ENCODE measurements at places on chromosomes 7 and 10. TPM values are rescaled to one million over a fixed set of nuclear protein-coding genes. Genes with fewer than 3 reads are reported as not detected.

PLCE1 gene
- polyA plus RNA-seq, result 10.7 TPM

DNA sequence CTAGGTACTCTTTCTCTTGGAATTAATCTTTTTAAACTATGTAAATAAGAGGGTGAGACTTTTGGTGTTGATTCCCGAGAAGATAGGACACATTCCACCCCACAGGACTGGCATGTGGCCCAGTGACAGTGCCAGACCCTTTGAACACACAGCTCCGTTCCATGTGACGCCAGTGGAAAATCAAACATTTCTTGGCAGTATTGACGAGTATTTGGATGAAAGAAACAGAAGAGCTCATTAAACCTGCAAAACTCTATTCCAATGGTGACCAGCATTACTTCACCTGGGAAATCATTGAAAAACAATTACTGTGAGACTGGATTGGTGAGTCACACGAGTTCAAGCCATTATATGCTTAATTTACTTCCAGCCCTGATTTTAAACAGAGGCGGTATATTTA, 25.8 kb downstream of the AKR1E2 start:
- no peak for DNase-seq

DNA sequence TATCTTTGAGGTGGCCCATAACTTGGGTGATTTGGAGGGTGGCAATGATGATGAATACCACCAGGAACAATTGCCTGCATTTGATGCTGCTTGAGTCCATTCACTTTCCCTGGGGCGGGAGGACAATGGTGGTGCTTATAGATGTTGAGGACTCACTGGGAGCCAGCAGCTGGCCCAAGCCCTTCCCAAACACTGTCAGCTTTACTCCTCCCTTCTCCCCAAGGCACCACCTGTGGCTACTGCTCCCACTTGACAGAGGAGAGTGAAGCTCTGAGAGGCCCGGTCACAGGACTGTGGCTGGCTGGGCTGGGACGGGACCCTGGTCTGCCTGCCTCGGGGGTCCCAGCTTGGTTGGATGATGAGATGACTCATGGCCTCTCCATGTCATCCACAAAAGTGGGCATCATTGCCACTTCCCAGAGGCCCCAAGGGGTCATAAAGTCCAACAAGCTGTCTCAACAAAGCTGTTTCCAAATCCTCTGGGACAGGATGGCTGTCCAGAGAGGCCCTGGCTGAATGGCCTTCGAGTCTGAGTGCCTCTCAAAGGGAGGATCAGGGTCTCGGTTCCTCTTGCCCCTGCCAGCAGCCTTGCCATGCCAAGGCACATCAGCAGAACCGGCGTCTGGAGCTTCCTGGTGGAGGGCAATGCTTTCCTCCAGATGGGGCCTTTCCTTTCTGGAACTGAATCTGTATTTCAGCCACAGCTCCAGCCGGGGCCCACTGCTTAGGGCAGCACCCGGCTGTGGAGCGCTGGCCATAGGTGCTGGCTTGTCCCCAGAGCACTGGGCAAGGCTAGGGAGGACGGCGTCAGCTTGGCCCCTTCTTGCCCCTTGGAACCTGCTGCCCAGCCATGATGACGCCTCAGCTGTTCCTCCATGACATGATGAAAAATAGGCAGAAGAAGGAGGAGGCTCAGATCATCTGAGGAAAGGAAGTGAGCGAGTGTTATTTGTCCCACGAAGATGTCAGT, 47.0 kb upstream of the PLEKHA1 start:
- no peak for DNase-seq

DNA sequence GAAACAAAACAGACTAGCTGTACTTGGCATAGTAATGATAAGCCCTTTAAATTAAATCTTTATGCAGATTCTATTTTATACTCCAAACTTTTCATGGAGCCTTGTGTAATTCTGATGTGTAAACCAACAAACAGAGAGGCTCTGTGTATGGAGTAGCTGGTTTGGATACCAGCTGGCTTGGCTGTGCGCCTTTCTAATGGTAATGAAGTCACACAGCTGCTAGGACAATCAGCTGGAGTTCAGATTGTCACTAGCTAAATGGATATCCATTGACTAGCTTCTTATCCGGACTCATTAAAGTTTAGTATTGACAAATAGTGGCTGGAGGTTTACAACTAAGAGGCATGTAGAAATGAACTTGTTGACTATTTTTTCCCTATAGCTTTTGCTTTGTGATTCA, 398.4 kb downstream of the DGKB start:
- DNase-seq, result no peak

OPALIN gene
- not detected for polyA plus RNA-seq

GHRHR gene
- not detected for polyA plus RNA-seq

- DNase-seq, result no peak
These were observed 179.3 kb downstream of the TFEC start for GRCh38 chr7:115851291-115851690.

ZNF282 gene
- polyA plus RNA-seq, result 16.7 TPM

DNA sequence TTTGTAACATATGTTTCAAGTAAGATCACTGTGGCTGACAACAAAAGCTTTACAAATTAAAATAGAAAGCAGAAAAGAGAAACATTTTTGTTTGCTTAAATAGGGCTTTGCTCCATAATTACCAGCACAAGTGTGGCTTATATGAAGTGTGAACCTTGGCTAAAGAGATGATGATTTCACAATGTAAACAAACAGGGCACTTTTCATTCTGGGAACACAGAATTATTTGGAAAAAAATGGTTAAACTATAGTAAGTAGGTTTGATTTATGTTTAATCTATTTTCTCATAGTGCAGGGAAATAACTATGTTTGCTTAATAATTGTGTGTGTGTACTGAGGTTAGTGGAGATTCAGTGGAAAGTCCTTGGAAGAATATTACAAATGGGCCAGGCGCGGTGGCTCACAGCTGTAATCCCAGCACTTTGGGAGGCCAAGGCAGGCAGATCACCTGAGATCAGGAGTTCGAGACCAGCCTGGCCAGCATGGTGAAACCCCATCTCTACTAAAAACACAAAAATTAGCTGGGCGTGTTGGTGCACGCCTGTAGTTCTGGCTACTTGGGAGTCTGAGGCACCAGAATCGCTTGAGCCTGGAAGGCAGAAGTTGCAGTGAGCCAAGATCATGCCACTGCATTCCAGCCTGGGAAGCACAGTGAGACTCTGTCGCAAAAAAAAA, 19.1 kb upstream of the OTUD1 start:
- DNase-seq, result no peak

BAMBI gene
- polyA plus RNA-seq, result 23.2 TPM

DNA sequence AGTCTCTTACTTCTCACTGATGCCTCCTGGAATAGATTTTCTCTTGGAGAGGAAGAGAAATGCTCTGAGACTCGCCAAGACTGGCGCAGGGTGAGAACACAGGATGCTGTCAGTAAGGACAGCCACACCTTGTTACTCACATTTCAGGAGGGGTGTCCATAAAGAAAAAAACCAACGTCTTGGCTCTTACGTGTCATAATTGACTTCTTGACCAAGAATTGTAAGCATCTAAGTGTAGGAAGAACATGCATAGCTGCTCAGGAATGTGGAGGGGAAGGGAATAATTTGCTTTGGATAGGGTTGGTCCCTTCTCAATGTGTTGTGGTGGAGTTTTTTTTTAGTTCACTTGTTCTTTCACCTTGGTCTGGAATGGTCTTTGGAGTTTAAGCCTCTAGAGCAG, 43.8 kb upstream of the ZNF438 start:
- no peak for DNase-seq

DNA sequence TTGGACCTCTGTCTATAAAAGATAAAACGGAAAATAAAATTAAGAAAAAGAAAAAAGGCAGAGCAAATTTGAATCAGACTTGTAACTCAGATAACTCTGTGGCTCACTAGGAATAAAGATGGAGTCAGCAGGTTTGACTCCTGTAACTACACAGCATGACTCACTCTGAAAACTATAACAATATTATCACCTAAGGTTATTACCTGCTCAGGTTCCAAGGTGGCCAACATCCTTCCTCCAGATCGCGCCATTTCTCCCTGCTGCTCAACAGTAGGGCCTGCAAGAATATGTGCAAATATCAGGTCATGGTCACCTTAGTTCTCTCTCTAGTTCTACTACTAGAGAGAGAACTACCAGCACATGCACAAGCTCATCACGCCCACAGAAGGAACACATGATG, 30.0 kb downstream of the ALDH18A1 start:
- DNase-seq, result no peak

DNA sequence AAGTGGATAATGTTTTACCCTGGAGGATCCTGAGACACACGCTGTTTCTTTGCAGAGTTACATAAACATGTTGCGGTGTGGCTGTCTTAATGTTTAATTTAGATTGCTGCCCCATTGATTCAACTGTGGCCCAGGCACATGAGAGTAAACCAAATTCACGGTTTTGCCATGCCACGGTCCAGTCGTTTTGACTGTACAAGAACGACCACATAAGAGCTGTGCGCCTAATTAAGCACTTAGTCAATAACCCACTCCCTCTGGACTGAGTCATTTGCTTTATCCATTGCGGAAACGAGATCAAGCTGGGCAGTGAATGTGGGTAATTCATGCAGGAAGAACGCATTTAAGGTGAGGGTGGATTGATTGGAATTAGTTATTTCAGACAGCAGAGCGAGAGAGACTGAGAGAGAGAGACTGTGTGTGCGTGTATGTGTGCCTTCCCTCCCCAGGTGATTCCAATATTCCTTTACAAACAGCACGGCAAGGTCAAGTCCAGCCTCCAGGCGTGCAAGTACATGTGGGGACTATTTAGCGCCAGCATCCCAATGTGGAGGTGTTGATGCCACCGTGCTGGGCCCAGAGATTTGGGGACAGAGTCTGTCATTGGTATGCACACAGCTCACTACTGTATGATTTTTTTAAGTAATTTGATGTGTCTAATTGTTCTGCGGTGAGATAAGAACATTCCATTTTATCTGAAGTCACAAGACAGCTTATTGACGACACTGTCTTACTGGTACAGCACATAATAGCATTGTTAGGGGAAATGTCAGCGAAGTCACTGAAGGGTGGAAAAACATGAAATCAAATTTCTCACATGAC, 8.4 kb upstream of the TEX36 start:
- no peak for DNase-seq

PRSS37 gene
- polyA plus RNA-seq, result not detected

SPDYE8 gene
- polyA plus RNA-seq, result not detected

SMKR1 gene
- polyA plus RNA-seq, result 15.2 TPM

DNA sequence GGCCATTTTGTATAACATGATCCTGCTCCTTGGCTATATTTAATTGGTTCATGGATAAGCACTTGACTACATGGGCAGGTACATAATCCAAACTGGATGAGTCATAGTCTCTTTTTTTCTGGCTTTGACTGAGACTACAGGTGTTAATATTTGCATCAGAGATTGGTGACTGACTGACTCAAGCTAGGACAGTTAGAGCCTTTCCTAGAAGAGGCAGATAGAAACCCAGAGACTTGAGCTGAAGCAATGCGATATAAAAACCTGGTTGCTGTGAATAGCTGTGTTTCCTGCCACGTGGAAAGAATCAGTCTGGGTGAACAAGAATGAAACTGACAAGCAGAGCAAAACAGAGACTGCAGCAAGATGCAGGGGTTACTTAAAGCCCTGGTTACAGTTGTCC, 81.0 kb downstream of the SAMD9 start:
- DNase-seq, result no peak

PLXDC2 gene
- 0.07 TPM for polyA plus RNA-seq

MACROH2A2 gene
- 27.5 TPM for polyA plus RNA-seq

BAZ1B gene
- polyA plus RNA-seq, result 66.8 TPM

DNA sequence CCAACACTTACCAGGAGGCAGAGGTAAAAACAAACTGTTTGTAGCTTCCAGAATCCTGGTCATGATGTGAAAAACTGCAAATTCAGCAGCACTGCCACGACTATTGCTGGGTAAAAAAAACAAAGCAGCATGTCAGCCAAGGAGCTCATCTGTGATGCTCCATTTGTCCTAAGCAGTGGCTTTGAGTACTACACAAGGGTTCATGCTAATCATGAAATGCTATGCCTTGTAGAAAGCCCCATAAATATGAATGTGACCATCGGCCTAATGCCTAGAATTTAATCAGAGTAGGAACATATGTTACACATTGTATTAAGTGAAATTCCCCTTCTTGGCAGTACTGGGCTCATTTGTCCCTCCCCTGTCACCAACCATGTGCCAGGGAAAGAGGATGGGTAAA, 95.4 kb downstream of the GSAP start:
- no peak for DNase-seq

PRPF18 gene
- polyA plus RNA-seq, result 22.3 TPM

GPR141 gene
- polyA plus RNA-seq, result 0.11 TPM

GRCh38 chr10:12279281-12279680, 70.1 kb upstream of the CAMK1D start:
- DNase-seq, result no peak

- DNase-seq, result no peak
These were observed at the start of gene LRRN3 for GRCh38 chr7:111090846-111091245. LRRN3 (plus strand) TSS chr7:111091127; CDS start chr7:111122773, 31,646 bp downstream.

DNA sequence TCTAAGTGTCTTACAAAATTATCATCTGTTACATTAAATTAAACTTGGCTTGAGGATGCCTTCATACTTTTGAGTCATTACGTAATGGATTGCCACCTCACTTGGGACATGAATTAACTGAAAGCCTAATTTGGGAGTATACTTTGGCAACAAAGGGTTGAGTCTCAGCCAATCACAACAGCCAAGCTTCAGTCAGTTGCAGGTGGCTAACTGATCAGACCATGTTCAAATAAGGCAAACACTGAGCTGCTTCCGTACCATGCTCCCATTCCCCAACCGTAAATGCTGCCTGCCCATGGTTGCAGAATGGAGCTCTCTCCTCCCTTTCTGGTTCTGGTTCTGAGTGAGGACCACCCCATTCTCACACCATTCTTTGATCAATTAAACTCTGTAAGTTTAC, 92.9 kb upstream of the STK17A start:
- DNase-seq, result no peak

- no peak for DNase-seq
These were observed 12.4 kb downstream of the GNAT3 start for GRCh38 chr7:80499350-80499953.

- no peak for DNase-seq
These were observed 42.7 kb downstream of the GRID2IP start for GRCh38 chr7:6508539-6508938.

DNA sequence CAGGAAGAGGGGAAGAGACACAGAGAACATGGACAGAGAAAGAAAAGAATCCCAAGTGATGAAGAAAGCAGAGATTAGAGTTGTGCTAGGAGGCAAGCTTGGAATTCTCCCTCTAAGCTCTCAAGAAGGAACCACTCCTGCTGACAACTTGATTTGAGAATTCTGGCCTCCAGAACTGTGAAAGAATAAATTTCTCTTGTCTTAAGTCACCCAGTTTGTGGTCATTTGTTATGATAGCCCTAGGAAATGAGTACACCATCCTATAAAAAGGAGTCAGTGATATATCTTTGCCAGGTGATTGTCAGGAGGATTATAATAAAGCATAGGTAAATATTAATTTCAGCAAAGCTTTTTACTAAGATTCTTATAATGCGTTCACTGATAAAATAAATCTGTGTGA, 82.7 kb upstream of the TFEC start:
- no peak for DNase-seq

- no peak for DNase-seq
These were observed 57.6 kb downstream of the VOPP1 start for GRCh38 chr7:55514546-55515265.

DNA sequence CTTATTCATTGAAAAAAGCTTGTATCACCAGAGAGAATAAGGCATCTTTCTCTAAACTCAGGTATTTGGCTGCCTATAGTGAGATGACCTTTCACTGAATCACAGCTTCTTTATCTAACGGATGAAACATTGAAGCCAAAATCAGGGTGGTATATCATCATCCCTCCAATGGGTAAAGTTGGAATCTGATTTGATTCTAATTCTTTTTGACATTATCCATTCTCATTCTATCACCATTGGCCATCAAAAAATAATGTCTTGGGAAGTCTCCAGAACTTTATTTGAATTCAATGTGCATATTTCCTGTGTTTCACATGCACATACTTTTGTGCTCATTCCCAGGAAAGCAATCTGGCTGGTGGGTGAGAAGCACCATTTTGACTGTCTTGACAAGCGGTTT, 95.2 kb downstream of the PLPP4 start:
- DNase-seq, result no peak

- DNase-seq, result no peak
These were observed 440.5 kb downstream of the SEMA3D start for GRCh38 chr7:84746353-84746752.
